ENCODE measurements at places on chromosomes 12 and 14.

DNA sequence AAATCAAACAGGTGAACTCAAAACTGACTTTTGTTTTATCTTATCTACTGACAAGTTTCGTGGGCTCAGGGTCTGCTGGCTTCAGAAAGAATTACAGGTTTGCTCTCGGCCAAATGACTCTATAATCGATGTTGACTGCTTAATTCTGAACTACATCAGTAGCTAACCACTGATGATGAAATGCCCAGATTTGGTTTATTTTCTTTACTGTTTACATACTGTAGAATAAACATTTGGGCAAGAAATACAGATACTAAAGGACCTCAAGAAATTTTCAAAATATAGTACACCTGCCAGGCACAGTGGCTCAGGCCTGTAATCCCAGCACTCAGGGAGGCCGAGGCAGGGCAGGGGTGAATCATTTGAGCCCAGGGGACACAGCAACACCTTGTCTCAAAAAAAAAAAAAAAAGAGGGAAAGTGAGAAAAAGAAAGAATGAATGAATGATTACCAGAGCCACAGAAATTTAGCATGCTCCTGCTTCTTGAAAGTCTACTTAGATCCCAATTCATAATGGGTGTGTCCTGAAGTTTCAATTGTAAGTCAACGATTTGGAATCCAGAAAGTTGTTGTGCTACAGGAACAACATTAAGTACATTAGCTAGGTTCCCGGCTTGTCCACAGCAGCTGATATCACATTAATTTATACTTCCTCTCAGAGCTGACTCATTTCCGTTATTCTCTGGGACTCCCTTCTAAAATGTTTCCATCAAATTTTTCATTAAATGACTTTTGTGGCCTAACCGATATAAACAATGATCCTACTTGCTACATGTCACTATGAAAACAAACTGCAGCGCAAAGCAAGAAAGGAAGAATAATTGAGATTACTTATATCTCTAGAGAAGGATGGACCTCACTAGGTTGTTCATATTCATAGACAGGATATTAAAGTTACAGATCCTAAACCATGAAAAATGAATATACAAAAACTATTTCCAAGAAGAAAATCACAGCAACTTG, 134.3 kb downstream of the MED13L start:
- no peak for DNase-seq

DNA sequence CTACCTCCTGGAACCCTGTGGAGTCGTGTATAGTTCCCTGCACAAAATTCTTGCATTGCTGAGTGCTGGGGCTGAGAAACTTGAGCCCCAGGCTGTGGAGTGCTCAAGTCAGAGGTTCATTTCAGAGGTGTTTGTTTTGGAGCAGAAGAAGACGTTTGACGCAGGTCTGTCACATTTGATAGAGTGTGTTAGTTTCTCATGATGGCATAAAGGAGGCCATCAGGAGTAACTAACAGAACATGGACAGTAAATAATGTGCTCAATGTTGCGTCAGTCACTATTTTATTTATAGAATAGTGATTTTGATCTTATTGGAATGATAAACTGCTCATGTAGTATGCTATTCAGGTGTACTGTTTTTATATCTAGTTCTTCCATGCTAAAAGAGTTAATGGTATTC, 44.2 kb downstream of the OTOGL start:
- no peak for DNase-seq

GRCh38 chr12:90075685-90076084, 367.0 kb upstream of the ATP2B1 start:
- DNase-seq, result no peak

DNA sequence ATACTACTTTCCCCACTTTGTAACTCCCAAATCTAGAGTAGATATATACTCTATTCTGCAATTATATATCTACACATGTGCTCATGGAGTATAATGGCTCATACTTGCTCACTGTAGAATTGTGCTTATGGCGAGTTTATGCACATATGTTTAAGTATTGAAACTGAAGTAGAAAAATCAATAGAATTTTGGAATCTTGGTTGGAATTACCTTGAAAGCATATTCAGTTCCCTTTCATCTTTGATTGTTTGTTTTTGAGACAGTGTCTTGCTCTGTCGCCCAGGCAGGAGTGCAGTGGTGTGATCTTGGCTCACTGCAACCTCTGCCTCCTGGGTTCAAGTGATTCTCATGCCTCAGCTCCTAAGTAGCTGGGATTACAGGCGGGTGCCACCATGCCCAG, 4.5 kb downstream of the KLRG1 start:
- no peak for DNase-seq

- no peak for DNase-seq
Measured at GRCh38 chr14:50249136-50249775, 17.9 kb upstream of the SOS2 start.

DNA sequence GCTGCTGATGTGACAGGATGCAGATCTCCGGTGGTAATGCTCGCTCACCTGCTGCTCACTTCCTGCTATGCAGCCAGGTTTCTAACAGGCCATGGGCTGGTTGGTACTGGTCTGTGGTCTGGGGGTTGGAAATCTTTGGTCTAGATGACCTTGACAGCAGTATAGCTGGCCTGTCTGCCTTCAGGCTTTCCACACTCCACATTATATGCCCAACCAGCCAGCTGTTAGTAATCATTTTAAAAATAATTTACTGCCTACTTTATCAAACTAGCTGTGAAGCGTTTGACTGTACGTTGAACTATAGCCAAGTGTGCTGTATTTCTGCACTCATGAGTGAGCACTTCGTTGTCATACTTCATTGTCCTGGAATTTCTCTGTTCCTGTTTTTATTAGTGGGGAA, 424.0 kb upstream of the GARIN6 start:
- DNase-seq, result no peak

- no peak for DNase-seq
Measured at GRCh38 chr12:1291601-1292332, 300.7 kb downstream of the ERC1 start.

- DNase-seq, result no peak
Measured at GRCh38 chr14:91227183-91227628, 17.3 kb downstream of the GPR68 start.

GRCh38 chr12:52831251-52831650, 2.9 kb downstream of the KRT79 start:
- no peak for DNase-seq

DNA sequence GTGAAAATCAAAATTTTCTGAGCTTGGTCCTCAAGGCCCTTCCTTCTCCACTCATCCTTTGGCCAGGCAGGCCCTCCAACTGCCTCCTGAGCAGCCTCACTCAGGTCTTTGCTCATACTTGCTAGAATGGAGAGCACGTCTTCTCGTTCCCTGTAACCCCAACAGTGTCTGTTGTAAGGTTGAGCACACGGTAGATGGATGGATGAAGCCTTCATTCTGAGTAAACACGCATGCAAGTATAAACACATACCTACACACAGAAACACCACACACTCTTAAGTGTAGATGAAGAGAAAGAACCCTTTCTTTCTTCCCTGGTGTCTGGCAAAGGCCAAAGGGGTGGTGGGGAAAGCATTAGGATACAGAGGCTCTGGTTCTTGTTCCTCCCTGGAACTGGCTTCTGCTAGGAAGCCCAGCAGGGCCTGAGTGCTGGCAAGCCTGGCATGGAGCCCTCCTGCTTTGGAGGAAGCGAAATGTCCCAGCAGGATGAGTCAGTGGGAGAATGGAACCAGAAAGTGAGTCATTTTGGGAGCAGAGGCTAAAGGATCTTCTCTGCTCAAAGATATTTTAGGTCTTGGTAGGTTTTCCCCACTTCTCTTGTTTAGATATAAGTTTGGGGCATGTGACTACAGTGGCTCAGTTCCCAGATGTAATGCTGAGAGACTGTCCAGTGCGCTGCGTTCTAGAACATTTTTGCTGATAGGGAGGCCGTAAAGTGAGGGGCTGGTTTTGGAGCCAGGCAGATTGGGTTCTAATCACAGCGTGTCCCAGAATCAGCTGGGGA, 127.4 kb downstream of the CACNA1C start:
- no peak for DNase-seq

GRCh38 chr12:17084831-17085230, 478.9 kb upstream of the LMO3 start:
- no peak for DNase-seq

DNA sequence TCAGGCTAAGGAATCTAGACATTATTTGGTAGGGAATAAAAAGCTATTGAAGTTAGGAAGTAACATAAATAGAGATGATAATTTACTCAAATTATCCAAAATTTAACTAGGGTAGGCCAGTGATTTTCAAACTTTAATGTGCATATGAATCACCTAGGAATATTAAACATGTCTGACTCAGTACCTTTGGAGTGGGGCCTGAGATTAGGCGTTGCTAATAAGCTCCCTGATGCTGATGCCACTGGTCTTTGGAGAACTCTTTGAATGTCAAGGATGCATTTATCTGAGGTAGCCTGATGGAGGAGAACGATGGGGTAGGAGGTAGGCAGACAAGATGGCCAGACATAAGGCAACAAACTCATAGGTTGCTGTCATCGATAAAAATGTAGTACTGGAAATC, 33.2 kb downstream of the EFCAB11 start:
- DNase-seq, result no peak

All from WERI-Rb-1 (cell line).